COR-L47 (cell line): ENCODE measurements at places on chromosomes 4 and X.

DNA sequence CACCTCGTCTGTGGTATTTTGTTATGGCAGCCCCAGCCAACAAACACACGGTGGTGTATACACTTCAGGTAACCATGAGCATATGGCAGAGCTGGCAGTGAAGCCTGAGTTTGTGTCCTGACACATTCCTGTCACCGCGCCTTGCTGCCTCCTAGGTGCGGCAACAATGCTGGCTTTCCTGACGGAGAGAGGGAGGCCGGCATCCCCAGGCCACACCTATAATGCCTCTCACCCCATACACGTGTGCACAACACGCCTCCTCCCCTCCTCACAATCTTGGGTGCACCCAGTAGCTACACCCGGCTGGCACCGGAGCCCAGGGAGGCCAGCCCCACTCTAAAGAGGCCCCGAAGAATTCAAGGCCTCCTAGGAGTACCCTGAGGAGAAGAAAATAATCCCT is 158.5 kb downstream of the NSUN7 start:
- DNase-seq: no peak

DNA sequence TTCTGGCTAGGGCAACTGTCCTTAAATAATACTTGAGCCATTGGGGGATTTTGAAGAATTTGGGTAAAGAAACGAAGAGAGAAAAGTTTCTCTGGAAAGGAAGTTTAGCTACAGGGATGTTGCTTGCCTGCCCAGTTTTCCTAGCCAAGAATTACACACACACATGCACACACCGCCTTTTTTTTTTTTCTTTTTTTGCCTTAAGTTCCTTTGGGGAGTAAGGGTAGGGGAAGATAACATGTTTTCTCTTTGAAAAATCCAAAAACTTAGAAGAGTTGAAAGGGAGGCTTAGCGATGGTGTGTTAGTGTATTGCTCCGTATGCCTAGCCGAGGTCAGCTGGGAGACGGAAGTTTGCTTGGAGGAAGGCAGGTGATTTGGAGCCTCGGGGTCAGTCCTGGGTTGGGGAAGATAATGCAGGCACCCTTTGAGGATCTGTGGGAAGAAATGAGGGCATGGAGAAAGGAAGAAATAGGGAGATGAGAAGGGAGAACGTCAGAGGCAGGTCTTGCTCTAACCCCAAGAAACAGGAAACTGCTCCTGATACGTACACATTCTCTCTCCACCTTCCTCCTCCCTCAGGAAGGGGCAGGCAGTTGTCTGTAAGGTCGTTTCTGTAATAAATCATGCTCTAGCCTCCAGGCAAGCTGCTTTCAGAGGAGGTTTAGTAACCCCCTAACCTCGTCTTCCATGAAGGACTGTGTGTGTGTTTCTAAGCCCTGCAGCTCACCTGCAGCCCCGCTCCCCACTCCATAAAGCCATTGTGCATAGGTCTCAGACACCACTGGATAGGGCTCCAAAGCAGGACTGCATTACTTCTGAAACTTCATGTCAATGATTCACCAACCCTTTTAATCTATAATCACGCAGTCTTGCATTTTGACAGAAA is 10.5 kb downstream of the KLF3 start:
- DNase-seq: no peak

- no peak for DNase-seq
Measured at GRCh38 chr4:23323436-23323835, 566.4 kb downstream of the PPARGC1A start.

DNA sequence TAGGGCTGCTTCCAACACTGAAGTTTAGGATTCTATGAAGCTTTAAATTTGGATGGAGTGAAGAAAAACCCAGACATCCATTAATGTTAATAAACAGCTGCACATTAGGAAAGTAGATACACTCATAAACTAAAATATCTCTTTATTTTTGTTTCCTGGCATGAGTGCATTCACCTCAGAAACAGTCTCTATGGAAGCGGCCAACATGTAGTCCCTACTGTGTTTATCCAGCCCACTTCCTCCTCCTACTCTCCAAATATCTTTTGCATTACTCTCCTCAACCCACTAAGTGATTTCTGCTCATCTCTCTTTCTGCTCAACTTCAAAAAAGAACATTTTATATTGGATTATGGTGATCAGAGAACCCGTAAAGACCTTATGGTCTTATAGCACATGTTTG is 180.3 kb upstream of the MXRA5 start:
- DNase-seq: no peak

DNA sequence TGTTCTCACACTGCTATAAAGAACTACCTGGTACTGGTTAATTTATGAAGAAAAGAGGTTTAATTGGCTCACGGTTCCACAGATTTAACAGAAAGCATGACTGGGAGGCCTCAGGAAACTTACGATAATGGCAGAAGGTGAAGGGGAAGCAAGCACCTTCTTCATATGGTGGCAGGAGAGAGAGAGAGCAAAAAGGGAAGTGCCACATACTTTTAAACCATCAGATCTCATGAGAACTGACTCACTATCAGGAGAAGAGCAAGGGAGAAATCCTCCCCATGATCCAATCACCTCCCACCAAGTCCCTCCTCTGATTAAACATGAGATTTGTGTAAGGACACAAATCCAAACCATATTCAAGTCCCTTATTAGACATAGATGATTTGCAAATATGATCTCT is 12.3 kb upstream of the RAP2C start:
- no peak for DNase-seq
